ENCODE measurements at places on chromosomes 4 and X.

DNA sequence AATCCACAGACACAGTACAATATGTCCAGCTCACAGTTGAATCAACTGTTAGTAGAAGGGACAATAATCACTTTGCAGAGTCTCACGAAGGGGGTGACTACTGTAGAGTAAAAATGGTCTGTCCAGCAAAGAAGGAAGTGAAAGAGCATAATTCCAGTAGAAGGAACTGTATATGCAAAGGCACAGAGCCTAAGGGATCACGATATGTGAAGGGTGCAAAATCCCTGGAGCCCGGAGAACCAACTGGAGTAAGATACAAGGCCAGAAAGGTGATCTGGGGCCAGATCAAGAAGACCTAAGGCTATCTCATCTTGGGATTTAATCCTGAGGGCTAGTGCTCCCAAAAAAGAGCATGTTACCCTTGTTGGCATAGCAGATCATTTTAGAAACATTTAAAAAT lies 192.7 kb upstream of the LDB2 start:
- no peak for DNase-seq

DNA sequence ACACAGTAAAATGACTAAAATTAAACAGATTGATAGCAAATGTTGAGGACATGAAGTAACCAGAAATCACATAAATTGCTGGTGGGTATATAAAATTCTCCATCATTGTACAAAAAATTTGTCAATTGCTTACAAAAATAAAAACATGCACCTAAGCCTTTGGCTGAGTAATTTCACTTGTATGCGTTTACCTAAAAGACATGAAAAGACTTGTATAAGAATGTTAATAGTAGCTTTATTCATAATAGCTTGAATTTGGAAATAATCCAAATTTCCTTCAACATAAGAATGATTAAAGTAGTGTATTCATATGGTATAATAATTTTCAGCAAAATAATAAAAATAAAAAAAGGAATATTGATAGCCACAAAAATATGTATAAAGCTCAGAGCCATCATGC lies 37.7 kb downstream of the PDHA2 start:
- no peak for DNase-seq

GRCh38 chrX:101108284-101108683 lies 10.3 kb downstream of the CENPI start:
- DNase-seq: no peak

- DNase-seq: no peak
Measured at GRCh38 chr4:112280386-112281056, 5.2 kb downstream of the TIFA start.

DNA sequence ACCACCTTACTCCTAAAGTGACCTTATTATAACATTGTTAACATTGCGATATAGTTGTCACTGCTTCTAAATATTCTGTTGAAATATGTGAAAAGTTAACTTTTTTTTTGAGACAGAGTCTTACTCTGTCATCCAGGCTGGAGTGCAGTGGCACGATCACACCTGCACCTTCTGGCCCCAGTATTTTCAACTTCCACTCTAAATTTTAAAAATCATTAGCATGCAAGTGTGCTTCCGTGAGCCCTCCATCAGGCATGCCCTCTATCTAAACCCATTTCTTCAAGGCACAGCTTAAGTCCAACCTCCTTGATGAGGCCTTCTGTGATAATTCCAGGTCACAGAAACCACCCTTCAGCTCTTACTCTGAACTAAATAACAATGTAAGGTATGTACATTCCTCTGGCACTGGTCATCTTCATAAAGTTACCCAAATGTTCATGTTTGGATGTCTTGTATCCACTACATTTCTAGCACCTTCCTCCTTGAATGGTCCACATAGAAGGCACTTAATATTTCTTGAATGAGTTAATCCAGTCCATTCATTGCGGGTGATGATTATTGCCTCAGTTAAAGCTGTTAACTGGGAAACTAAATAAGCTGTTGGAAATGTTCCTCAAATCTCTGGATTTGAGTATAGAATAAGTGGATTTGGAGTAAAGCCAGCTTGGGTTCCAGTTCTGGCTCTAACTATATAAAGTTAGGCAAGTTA lies 38.6 kb upstream of the TMEM131L start:
- DNase-seq: no peak

Data from glutamatergic neuron (in vitro differentiated cells).